ENCODE measurements at places on chromosomes 4 and X.

GRCh38 chr4:182826391-182826790 is 90.8 kb downstream of the DCTD start:
- no peak for DNase-seq

- no peak for DNase-seq
These were observed 687.0 kb upstream of the EPHA5 start for GRCh38 chr4:66357316-66357715.

DNA sequence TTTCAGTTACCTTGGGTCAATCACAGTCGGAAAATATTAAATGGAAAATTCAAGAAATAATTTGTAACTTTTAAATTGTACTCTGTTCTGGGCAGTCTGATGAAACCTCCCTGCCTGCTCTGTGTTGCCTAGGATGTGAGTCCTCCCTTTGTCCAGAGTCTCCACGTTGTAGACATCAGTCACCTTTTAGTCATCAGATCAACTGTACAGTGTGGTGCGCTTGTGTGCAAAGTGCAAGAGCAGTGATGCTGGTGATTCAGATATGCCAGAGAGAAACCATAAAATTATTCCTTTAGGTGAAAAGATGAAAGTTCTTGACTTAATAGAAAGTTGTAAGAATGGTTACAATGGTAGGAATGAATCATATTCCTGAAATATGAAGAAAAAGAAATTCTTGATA is 1.4 kb downstream of the SPATA4 start:
- no peak for DNase-seq

GRCh38 chr4:37599092-37599790 is 86.9 kb downstream of the RELL1 start:
- DNase-seq, result no peak

DNA sequence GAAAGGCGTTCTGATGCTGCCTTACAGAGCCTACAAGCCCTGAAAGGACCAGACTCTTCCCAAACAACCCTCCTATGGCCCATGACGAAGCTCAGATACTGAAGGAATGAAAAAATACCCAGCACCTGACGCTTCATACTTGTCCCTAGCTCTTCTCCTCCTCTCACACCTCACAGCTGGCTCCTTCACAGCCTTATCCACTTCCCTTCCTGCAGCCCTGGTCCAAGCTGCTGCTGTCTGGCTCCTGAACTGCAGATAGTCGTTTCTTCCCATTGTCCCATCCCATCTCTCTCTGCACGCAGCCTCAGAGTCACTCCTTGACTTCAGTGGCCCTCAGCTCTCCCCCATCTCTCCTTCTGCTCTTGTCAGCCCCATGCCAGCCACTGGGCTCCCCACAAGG is 56.6 kb downstream of the FAM193A start:
- no peak for DNase-seq

GRCh38 chr4:46649390-46649789 is 259.5 kb upstream of the GABRA2 start:
- no peak for DNase-seq

- no peak for DNase-seq
These were observed 115.2 kb downstream of the DDIT4L start for GRCh38 chr4:100075056-100075455.

DNA sequence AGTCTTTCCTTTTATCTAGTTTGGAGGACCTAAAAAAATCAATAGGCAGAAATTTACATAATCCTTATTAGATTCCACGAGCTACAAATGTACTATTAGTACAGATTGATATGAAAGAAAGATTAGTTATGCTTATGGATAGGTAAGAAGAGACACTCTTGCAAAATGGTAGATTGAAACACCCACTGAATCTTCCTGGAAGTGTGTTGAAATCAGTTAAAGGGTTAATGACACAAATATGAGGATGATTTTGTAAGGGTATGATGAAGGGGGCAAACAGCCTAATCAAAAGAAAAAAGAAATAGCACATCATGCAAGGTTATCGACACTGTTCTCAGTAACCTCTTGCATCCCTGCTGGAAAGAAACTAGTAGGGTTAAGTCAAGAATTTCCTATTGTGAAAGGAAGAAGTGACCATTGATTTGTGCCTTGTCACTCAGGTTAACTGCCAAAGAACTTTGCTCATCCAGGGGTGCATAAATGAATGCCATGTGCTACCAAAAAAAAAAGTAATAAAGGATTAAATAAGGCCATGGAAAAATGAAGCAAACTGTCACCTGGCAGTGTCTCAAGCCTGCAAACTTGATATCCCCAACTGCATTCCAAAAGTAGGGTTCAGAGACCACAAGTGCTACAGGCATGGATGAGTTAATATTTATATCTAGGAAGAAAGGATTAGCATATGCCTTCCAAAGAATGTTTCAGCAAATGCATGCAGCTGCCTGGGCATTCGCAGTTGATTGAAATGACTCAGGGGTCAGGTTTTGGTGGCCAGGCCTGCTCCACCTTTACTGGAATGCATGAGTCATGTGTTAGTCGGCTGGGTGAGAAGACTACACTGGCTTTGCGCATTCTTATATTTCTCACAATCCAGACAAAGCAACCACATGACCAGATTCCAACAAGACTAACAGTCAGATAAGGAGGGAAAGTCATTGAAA is 78.3 kb upstream of the ATXN3L start:
- DNase-seq, result no peak

DNA sequence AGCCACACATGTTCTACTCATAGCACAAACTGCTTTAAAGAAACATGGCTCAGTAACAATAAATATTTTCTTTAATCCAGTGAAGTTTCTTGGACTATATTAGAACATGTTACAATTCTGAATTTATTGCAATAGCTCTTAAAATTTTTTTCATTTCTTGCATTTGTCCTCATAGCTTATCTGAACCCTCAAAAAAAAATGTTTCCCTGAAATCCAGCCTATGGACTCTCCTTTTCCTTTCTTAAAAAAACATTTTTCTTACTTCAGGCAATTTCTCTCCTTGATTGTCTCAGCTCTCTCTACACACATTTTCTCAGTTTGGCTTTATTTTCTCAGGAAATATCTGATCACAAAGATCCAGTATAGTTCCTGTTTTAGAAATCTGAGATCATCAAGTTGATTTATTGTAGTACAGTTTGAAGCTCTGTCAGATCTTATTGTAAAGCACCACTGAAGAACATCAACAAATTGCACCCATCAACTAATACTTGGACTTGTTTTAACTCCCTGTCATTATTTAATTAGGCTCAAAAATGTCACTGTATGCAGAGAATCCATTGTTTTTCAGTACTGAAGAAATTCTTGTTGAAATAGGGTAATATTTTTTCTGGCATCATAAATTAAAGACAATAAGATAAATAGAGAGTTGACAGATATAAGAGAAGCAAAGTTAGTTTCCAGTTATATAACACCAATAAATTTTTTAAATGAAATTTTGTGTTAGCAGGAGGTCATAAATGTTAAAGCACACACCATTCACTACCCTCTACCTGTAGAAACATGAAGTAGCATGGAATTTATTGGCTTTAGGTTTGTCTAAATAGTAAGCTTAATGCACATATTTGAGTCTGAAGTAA is 317.7 kb downstream of the ARHGAP24 start:
- DNase-seq, result no peak

DNA sequence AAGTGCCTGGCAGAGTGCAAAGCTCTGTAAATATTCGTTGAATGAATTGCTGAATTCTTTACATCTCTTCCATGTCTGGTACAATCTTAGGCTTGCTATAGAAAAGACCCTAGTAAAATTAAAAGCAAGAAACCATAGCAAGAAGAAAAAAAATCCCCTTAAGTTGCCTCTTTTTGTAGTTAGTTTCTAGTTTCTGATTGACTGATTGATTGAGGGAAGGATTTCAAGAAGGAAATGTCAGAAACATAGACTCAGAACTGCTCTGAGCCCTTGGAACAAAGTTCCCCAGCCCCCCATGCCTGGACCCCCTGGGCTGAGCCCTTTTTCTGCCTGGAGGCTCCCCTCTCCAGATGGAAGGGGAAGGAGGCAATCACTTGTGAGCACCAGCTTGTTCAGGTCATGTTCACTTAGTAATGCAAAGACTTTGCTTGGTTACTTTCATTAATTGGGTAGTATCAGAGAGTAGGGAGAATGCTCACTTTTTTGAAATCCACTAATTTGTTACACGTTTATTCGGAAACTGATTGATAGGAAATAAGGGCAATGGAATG is 35.6 kb downstream of the DAPP1 start:
- DNase-seq, result no peak

GRCh38 chrX:107673933-107674479 is 45.7 kb downstream of the PRPS1 start:
- no peak for DNase-seq

- DNase-seq, result no peak
These were observed 191.6 kb downstream of the ANAPC10 start for GRCh38 chr4:144906181-144906925.

GRCh38 chr4:110533940-110534339 is 58.0 kb downstream of the ENPEP start:
- DNase-seq, result no peak

GRCh38 chr4:142414366-142414990 is 431.6 kb downstream of the INPP4B start:
- DNase-seq, result no peak

DNA sequence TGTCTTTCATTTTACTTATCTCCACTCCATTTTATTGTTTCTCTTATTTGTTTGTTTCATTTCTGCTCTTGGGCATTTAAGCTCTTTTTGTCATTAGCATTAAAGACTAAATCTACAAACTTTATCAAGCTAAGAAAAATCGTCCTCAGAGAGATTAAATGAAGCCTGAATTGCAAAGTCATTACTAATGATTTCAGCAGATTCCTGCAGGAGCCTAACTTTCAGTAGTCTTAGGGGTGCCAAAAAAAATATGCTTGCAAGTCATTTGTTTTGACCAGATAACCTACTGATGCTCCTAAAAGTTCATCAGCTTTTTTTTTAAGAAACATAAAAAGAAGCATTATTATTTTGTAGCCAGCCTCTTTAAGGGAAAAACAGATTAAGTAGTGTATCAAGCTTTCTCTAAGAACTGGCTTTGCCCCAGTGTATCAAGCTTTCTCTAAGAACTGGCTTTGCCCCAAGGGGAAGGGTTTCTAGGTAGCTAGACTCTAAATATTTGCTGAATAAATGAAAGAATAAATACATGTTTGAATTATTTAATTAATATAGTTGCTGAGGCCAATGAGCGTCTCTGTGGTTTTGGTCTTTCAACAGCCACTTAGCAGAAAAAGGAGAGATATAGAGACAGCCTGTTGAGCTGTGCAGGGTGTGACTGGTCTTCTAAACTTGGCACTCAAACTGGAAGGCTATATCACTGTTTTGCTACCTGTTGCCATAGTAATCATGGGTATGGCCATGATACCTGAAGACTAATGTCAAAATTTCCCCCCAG is 174.2 kb downstream of the BTC start:
- no peak for DNase-seq

- DNase-seq, result peak; percentile 73
These were observed 39.2 kb upstream of the MSX1 start for GRCh38 chr4:4820261-4820660.

- no peak for DNase-seq
These were observed 97.1 kb upstream of the SLC4A4 start for GRCh38 chr4:71241501-71242288.

DNA sequence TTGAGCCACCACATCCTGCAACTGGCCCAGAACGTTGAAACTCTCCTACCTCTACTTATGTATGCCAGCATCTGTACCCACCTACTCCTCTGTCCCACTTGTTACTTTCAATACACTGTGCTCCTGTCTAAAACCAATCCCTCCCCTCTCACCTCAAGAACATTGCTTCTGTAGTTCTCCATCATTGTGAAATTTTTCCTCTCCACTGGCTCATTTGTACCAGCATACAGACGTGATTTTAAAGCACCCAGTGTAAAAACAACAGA is 25.5 kb upstream of the USO1 start:
- no peak for DNase-seq

- no peak for DNase-seq
These were observed 121.7 kb downstream of the PDS5A start for GRCh38 chr4:39855909-39856512.

- DNase-seq, result no peak
These were observed 275.2 kb downstream of the SPRY1 start for GRCh38 chr4:123671636-123672404.

DNA sequence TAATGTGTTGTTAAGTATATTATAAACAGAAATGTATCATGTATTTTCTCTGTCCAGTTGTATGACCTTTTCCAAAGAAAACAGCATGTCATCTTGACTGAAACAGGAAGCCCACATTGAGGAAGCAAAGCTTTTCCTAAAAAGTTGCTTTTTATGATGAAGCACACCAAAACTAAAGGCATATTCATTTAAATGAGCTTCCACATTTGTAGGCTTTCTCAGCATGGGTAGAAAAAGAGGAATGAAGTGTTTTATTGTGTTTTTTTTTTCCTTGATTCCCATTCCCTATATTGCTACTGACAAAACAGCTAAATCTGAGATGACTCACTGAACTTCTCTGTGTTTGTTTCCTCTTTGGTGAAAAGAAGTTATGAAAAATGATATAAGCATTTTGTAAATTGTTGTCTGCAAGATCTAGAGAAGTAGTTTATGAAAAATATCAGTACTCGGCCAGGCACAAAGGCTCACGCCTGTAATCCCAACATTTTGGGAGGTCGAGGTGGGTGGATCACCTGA is 32.5 kb upstream of the FRAS1 start:
- no peak for DNase-seq

DNA sequence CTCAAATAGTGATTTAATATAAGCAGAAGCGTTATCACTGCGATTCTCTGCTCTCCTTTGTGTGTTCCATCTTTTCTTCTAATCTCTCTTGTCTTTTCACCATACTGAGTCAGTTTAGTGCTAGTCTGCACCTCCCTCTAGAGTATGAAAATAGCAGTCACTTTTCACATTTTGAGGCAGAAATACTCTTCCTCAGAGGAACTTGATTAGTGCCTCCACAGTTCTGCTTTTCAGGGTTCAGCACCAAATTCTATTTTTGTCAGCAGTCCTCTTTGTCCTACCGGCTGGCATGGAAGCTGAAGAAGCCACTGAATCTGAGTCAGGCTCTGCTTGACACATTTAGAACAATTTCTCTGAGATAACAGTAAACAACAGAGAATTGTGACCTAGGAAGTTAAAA is 49.7 kb upstream of the ANKRD17 start:
- DNase-seq, result no peak

GRCh38 chr4:153510252-153511001 is 44.3 kb downstream of the TMEM131L start:
- DNase-seq, result no peak

DNA sequence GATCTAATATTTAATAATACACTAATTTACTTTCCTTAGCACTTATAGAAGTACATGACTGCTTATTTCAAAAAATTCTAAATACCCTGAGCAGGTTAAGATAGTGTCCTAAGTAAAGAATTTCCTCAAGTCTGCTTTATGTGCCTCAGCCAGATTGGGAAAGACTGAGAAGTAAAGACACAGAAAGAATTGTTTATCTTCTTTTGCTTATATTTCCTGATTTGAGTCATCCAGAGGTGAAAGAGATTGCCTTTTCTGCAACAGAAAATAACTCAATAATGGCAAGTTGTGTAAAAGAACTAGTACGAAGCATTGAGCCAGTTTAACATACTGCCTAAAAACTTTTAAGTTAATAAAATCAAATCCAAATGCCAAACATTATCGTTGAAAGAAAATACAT is 45.0 kb downstream of the NAF1 start:
- no peak for DNase-seq

DNA sequence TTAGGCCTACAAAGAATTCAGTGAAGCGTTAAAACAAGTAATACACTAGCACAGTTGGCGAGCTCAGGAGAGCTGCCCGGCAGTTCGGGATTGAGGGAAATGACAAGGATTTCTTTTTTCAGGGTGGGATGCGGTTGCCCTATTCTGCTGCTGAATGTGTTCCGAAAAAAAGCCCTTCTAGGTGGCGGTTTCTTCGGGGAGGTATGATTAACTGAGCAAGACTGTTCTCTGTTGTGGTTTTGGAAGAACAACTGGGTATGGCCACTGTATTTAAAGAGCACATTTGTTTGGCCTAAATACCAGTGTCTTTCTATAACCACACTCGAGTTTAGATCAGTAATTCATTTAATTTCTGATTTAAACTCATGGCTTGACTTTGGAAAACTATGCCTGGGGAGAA is 459.7 kb upstream of the FAT1 start:
- peak; percentile 56 for DNase-seq

All from ecto neural progenitor cell (in vitro differentiated cells).